Cortex of kidney (tissue), 1 donor: ENCODE measurements at places on chromosomes 13 and 19.

DNA sequence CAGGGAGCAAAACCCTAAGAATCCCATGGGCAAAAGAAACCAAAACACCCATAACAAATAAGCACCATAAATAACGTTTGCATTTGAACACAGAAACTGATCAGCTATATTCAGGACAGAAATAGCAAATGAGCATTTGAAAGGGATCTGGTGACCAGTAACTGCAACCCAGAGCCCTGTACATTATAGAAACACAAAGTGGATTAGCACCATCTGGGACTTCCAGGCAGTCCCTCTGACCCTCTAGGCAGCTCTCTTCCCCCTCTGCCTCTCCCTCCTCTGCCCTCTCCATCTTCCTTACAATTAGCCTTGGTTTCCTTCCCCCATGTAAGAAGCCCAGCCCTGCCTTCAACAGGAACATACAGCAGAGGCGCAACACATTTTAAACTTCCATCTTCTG lies 215.0 kb downstream of the DCLK1 start:
- DNase-seq, result no peak

DNA sequence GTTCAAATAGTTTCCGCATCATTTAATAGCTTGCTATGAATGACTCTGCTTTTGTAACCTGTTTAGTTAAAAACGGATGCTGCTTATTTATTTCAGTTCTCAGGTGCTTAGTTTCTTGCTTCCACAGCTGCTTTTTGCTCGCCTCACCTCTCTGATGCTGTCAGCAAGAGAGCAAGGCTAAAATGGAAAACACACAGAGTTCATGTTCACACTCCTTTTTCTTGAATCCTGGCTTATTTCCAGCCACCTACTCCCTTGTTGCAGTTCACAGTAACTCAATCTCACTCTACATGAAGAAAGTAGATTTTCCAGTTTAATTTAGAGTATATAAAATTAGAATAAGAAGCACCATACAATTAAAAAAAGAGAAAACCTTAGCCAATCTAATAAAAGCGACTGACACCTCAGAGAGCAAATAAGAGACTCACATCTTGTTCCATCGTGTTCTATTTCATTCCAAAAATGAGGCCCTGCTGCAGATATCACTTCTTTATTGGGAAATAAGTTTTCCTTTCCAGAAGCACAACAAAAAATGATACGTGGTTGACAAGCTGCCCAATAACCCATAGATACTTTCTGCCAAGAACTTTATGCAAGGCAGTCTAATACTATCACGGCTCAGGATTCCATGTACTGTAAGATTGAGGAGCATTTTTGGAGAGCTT lies 326.1 kb upstream of the SLITRK1 start:
- no peak for DNase-seq

GRCh38 chr13:34437873-34438272 lies 504.2 kb upstream of the NBEA start:
- no peak for DNase-seq

DNA sequence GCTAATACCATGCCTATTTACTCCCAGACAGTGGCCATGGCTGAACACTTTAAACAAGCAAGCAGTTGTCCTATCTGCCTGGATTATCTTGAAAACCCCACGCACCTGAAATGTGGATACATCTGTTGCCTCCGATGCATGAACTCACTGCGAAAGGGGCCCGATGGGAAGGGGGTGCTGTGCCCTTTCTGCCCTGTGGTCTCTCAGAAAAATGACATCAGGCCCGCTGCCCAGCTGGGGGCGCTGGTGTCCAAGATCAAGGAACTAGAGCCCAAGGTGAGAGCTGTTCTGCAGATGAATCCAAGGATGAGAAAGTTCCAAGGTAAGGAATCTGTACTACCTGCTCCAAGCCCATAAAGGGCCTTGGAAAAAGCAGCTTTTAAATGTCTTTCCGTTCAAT lies 8.6 kb downstream of the RFPL4AL1 start:
- DNase-seq, result no peak

- no peak for DNase-seq
These were observed 205.3 kb downstream of the MZT1 start for GRCh38 chr13:72521940-72522661.

- no peak for DNase-seq
These were observed 528.0 kb downstream of the DACH1 start for GRCh38 chr13:71339005-71339404.

DNA sequence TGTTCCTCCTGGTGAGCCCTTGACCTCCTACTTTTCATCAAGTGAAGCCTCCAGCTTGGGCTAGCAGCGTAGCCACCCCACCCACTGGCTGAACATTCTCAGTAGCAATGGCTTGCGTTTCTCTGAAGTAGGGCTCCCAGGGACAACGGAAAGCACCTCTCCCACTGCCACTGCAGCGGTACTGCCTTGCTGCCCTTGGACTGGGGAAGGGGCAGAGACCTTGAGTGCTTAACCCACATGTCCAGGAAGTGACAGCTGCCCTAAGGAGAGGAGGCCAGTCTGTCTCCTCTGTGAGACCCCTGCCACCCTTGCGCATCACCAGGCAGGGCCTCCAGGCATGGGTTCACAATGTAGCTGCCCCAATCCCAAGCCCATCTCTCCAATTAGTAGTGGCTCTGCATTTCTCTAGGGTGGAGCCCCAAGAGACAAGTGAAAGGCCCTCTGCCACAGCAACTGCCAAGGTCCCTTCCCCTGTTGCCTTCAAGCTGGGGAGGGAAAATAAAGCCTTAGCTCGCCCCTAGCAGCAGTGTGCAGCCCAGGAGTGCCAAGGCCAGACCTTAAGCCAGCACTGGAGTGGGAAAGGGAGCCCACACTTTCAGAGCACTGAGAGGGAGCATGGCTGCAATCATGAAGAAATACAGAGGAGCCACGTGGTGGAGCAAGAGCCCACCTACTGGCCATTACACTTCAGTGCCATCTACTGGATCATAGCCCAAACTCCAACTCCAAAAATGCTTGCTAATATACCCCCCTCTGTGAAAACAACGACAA lies 175.9 kb upstream of the TRPC4 start:
- no peak for DNase-seq

DNA sequence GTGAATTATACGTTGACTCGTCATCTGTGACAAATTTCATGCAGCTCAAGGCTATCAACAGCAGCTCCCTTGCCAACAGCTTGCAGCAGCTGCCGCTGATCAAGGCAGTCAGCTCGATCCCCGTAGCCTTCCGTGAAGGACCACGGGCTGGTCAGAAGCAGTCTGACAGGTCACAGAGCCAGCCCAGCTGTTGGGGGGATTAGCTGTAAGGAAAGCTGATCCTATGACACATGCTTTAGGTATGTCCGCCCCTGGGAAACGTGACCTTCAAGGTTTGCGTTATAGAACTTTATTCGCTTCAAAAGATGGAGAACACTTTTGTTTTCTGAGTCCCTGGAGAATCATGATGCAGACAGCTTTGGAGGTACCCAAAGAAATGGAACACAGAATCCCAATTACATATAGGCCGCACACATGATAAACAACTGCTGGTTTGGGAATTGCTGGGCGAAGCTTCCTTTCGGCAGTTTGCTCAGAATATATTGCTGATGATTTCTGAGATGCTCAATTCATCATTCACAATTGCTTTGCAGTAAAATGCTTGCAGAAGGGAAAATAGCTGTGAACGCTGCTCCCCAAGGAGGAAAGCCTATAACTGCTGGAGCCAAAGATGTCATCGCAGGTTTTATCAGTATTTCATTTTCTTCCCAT lies 62.6 kb upstream of the USP29 start:
- no peak for DNase-seq

- no peak for DNase-seq
These were observed 793.7 kb upstream of the SLITRK5 start for GRCh38 chr13:86877441-86877840.

DNA sequence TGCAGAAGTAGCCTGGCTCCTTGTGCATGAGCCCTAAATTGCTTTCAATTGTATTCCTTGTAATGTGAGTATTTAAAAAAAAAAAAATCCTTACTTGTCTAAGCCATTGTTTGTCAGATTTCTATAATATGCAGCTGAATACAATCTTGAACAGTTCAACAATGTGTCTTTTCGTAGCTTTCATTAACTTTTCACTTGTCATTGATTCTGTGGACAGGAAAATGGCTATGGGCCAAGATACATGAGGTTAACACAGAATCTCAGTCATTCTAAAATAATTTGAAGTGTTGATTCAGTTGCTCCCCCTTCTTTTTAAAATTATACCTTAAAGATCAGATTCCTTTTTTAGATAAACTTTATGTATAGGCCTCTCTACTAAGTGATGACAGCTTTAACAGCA lies 395.8 kb upstream of the KLF12 start:
- DNase-seq, result no peak

DNA sequence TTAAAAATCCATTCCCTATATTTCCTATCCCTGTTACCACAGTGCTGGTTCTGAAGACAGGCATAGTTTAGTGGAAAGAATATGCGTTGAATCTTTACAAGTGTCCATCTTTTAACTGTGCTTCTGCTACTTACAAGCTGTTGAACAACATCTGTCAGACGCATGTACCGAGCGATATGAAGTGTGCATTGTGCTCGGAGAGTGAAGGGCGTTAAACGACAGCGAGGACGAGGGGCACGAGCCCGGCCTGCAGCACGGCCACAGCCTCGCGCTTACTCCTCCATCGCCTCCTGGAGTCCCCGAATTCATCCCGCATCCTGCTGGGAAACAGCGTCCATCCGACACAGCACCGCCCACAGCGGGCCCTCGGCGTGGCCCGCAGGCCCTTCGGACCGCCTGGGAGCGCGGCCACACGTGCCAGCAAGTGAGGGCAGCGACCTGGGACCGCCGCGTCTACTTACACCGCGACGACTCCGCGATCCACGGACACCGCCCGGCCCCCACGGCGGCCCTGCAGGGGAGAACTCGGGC lies 514 bp downstream of the PCID2 start:
- no peak for DNase-seq

DNA sequence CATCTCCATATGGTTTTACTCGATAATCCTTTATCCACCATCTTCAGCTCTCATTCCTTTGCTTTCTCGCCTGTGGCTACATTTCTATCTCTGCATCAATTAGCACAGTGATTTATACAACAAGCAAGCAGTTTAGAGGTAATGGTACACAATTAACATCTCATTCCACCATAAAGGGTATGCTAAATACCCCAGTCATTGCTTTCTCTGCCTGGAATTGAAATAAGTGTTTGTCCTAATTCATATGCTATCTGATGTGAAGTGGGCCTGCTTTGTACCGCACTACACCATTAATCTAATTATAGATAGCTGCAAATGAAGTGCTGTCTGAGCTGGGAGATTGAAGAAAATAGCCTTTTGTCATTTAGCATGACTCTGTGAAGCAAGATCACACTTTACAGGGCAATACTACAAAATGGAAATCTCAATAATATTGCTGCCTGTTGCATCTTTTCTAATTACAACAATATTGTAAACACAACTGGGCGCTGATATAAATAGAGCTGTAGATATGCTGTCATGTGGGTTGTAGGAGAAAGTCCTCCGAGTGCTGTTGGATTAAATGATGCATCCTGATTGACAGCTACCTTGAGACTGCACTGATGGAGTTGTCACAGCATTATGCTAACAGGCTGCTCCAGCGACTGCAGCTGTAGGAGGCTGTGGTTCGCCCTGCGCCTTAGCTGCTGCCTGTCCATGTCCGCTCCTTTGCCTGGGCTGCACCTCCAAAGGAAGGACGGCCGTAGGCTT lies 78.2 kb downstream of the GGACT start:
- no peak for DNase-seq

DNA sequence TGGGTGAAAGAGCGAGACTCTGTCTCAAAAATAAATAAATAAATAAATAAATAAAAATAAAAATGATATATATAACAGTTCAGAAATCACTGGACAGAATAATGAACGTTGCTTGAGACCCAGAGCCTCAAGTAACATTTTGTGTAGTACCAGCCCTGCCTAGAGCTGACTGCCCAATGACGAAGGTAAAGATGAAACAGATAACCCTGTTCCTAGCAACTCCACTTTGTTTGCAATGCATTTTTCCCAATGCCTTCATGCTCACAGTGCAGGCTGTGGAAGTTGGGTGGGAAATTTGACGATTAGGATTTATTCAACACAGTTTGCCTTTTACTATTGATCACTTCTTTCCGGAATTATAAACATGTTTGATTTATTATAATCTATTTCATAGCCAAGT lies 22.2 kb upstream of the FRY start:
- DNase-seq, result no peak

GRCh38 chr19:57850553-57851017 lies 926 bp downstream of the ZNF587 start:
- no peak for DNase-seq

GRCh38 chr13:43785650-43786471 lies 911 bp downstream of the ENOX1 start:
- no peak for DNase-seq

DNA sequence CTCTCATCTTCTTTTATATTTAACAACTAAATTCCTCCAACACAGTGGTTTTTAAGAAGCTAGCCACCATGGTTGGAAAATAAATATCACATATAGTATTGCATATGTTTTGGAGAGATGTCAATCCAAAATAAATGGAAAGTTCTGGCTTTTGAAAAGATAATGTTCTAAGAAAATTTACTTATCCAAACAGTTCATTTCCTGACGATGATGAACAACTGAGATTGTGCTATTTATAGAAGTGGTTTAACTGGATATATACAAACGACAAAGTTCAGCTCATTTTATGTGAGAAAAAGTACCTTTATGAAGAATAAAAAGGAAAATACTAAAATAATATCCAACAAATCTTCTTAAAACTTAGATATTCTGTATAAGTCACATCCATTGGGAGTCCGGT lies 174.7 kb downstream of the MZT1 start:
- DNase-seq, result no peak

- no peak for DNase-seq
These were observed 158.6 kb upstream of the SLC10A2 start for GRCh38 chr13:103224804-103225203.

GRCh38 chr13:36450534-36450933 lies 18.2 kb downstream of the CCNA1 start:
- DNase-seq, result no peak

DNA sequence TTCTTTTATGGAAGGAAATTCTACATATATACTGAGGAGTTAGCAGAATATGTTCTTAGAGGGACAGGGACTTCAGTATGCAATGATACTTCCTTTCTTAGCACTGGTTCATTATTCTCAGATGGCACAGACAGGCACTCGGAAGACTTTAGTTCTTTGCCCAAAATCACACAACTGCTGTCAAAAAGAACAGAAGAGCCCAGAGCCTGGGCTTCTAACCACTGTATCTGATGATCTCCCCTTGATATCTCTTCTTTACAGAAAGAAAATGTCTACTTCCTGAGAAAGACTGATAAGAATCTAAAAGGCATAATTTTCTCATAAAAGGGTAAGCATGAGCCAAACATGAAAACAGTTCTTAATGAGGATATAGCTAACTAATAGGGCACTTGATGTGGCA lies 2034.2 kb upstream of the PRR20A start:
- no peak for DNase-seq

GRCh38 chr13:93309886-93310523 lies 83.4 kb downstream of the GPC6 start:
- no peak for DNase-seq

- no peak for DNase-seq
These were observed 276.0 kb downstream of the FOXO1 start for GRCh38 chr13:40390401-40390916.

DNA sequence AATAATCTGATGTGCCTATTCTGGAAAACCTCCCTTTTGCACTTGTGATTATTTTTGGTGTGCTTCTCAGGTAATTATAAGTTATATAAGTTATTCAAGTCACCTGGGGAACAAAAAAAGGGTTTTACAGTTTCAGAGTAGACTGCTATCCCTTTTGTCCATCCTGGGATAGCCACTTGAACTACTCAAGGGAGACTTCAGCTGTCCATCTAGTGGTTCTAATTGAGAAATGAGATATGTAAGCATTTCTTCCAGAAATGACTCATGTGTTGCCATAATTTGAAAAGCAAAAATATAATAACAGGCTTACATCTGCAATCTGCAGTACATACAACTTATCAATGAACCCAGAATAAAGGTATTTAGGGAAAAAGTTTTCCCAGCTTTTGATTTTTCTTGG lies 20.4 kb downstream of the UBL3 start:
- DNase-seq, result no peak
